ENCODE measurements at places on chromosomes 16 and 17.

- no peak for DNase-seq
Measured at GRCh38 chr17:12666718-12667117, 1.0 kb downstream of the MYOCD start.

GRCh38 chr16:89601906-89602272 is 11.6 kb upstream of the DPEP1 start:
- no peak for DNase-seq

DNA sequence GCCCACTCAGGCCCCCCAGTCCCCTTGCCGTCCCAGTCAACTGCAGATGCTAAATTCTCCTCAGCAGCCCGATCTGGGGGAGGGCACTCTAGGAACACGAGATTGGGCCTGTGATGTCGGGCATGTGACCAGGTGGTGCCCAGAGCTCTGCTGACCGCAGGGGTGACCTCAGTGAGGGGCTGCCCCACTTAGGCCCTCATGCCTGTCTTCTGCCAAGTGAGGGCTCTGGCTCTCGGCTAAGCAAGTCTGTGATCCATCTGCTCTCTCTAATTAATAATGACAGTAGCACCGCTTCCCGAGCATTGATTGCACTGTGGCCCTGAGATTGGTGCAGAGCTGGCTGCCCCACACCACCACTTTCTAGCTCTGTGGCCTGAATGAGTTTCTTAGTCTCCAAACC is 138.8 kb downstream of the MRM1 start:
- no peak for DNase-seq

- DNase-seq = no peak
Measured at GRCh38 chr16:83705856-83706255, 101.9 kb upstream of the HSBP1 start.

GRCh38 chr17:79469646-79470045 is 141.2 kb downstream of the RBFOX3 start:
- DNase-seq = no peak

GRCh38 chr17:80916246-80916645 is 75.4 kb upstream of the CHMP6 start:
- DNase-seq = no peak

- no peak for DNase-seq
Measured at GRCh38 chr16:16923479-16923878, 544.5 kb downstream of the NPIPA7 start.
